ENCODE measurements at places on chromosomes 5 and 9. TPM values are rescaled to one million over a fixed set of nuclear protein-coding genes. Genes with fewer than 3 reads are reported as not detected.

LRSAM1 gene
- 25.6 TPM for total RNA-seq

MEIKIN gene
- total RNA-seq: not detected

ANAPC2 gene
- total RNA-seq: 24.6 TPM

MED10 gene
- 29.5 TPM for total RNA-seq

OSTF1 gene
- total RNA-seq: 15.8 TPM

GGTA1 gene
- total RNA-seq: 9.6 TPM

DBH gene
- not detected for total RNA-seq

IL13 gene
- not detected for total RNA-seq

VAV2 gene
- total RNA-seq: 7.1 TPM

TNIP1 gene
- total RNA-seq: 124 TPM

HTR1A gene
- total RNA-seq: not detected

LECT2 gene
- not detected for total RNA-seq

AJM1 gene
- total RNA-seq: 4.1 TPM

ENTPD2 gene
- 2.2 TPM for total RNA-seq

DAB2 gene
- total RNA-seq: 64.7 TPM

PCDHGA1 gene
- total RNA-seq: 2.7 TPM

ARL10 gene
- total RNA-seq: 8.1 TPM

SLCO6A1 gene
- total RNA-seq: not detected

GRCh38 chr9:5269249-5269715, 35.2 kb downstream of the RLN2 start:
- DNase-seq: no peak

DNA sequence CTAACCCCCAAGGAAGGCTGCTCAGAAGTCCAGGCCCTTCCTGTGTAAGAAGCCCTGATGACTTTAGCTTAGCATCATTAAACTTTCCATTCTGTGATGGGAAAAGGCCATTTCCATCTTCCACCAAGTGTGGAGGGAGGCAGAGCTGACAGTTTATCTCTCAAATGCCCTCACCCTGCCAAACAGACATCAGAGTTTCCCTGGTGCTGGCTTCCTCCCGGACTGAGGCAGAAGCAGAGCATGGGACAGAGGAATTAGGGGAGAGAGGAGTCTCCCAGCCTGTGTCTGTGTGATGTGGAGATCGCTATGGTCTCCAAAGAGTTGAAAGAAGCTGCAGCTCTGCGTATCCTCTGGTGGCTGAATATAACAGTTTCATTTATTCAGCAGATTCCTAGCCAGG, 57.4 kb upstream of the CTNNA1 start:
- no peak for DNase-seq

GRCh38 chr5:21397693-21398092, 1409.7 kb upstream of the CDH18 start:
- DNase-seq: no peak

GRCh38 chr5:59600998-59601397, 292.5 kb downstream of the PDE4D start:
- DNase-seq: no peak

DNA sequence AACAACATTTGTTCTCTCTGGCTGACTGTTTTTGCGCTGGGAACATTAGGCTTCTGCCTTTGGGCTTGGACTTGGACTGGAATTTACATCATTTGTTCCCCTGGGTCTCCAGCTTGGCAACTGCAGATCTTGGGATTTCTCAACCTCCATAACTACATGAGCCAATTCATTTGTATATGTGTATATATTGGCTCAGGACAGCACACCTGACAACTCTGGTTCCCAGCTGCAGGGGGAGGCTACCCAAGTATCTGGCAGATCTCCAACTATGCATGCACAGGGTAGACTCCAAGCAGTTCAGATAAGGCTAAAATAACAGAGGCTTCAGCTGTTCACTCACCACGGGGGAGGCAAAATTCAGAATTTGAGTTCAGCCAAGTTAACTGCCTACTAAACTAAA, 31.6 kb upstream of the F2RL1 start:
- peak; percentile 73 for DNase-seq

DNA sequence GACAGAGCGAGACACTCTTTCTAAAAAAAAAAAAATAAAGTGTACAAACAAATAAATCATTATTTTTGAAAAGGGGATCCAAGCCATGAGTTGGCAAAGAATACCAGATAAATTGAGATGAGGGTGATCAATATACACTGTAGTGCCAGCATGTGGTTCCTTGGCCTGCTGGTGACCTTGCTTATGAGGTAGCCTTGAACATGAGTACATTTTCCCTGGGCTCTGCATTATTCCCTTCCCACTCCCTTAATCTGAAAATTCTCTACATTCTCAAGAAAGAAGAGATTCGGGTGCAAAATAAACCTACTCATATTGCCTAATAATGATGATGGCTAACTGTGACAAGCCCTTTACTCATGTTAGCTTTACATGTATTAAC, 33.3 kb downstream of the SH3RF2 start:
- DNase-seq: no peak

- no peak for DNase-seq
Measured at GRCh38 chr9:87722393-87723088, 3.4 kb upstream of the CTSL start.

DNA sequence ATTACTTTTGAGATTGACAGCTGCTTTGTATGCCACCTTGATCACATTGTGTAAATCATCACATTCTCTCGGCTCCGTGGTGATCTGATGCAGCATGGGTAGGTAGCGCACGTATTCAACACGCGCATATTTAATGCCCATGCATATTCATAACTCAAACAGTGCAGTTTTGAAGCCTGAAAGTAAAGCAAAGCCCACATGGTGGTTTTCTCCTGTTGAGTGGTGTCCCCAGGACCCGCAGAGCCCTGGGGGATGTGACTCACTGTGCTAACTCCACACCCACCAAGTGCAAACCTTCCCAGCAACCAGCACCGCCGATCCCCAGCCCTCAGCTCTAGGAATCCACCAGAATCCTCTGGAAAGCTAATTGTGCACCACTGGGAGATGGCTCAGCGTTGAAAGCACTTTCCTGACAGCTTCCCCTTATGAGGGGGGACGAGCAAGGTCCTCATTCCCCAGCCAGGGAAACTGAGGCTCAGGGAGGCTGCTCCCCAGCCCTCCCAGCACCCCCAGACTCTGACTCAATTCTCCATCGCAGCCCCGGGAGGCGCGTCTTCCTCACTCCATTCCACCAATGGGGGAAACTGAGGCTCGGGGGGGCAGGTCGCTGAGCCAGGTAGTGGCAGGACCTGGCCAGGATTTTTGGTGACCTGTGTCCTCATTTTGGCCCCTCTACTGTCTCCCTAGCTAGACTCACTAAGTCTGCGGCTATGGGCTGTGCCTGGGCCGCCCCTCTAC, 46.4 kb downstream of the SARDH start:
- no peak for DNase-seq

DNA sequence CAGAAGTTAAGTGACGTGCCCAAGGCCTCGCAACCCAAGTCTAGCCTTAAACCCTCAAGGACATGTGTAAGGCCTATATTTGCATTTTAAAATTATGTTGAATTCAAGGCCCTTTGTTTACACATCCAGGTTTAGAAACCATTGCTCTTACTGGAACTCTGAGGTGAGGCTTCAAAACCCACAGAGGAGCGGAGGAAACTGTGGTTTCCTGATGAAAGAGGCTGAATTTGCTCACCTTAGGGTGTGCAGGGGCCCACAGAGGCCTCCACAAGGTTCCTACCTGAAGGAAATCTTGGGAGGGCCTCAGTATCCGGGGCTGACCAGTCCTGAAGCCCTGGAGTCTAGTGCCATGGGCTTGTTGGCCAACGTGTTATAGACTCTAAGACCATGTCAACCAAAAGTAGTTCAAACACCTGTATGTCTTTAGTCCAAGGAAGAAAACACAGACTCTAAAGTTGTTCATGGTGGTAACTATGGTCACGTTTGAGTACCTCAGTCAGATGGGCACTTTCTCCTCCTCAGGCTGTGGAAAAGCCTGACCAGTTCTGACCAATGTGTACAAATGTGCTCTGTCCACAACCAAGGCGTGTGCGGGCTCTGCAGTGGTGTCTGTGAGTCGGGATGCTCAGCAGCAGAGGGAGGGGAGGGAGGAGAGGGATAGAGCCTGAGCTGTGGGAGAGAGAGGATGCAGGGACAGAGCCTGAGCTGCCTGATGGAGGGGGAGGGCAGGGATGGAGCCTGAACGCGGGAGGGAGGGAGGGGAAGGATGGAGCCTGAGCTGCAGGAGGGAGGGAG, 124.6 kb upstream of the ERCC6L2 start:
- DNase-seq: no peak

DNA sequence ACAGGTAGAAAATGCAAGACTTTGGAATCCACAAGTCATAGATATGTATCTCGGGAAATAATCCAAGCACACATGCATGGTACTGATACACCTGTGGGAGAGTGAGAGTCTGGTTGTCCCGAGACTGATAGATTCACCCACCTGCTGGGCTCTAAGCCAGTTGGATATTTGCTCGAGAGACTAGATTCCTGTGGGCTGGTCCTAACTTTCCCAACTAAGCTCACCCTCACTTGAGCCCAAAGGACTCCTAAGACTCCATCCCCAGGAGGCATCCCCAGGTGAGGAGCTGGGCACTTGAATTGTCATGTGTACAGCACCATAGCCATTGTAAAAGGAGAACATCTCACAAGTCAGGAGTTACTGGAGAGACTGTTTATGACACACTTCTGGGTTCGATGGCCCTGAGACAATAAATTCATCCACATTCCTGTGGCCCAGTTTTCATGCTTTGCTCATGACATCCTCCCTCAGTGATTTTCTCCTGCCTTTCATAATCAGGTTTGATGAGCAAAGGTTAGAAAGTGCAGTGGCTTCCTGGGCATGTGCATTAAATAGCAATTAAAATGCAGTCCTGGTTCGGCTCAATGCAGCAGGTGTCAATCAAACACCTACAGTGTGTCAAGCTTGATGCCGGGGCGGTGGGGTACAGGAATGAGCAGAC, 18.1 kb downstream of the SLC1A1 start:
- no peak for DNase-seq

DNA sequence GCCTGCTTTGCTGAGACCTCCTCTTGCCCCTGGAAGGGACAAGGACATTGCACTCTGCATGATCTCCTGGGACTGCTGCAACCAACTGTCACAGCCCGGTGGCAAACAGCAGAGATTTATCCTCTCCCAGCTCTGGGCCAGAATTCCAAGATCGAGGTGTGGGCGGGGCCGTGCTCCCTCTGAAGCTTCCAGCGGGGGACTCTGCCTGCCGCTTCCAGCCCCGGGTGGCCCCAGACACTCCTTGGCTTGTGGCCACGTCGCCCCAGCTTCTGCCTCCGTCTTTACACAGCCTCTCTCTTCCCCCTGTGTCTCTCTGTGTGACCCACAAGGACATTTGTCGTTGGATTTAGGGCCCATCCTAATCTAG, 67.1 kb downstream of the COL5A1 start:
- DNase-seq: peak; percentile 18

DNA sequence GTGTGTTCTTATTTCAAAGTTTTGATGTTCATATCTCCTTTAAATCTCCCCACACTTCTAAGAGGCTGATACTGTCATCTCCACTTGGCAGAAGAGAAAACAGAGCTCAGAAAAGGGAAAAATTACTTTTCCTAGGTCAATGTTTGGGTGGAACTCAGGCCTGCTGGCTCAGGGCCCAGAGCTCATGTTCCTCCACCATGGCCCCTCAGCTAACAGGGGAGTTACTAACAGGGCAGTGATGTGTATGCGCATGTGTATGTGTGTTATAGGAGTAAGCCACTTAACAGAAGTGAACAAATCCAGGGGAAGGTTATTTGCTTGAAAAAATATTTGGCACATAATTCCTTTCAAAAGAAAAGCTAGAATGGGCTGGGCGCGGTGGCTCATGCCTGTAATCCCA, 2.5 kb downstream of the C1QTNF2 start:
- no peak for DNase-seq

- no peak for DNase-seq
Measured at GRCh38 chr5:77876316-77876715, 100.2 kb upstream of the TBCA start.

DNA sequence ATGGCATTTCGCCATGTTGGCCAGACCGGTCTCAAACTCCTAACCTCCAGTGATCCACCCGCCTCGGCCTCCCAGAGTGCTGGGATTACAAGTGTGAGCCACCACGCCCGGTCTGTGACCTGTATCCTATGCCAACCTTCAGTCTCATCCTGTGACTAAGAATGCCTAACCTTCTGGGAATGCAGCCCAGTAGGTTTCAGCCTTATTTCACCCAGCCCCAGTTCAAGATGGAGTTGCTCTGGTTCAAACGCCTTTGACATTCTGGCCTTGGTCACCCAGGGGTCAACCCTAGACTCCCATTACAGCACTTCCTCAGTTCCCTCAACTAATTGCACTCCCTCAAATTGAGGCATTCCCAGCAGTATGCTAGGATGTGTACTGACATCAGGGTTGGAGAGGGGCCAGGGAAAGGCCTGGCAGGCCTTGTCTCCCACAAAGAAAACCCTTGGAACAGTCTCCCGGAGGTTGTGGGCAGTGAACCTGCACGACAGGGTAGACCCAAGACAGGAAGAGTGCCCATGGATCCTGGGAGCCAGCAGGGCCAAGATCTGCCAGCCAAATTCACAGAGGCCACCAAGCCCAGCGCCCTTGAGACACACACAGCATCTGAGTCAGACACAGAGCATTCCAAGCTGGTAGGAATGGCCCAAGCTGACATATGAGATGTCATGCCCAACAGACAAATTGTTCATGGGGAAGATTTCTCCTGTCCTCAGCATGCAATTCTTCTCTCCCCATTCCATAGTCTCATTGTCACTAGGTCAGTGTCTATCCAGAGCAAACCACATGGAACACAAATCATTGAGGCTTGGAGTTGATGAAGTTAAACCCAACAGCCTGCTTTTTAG, 24.9 kb upstream of the SMU1 start:
- DNase-seq: no peak

- no peak for DNase-seq
Measured at GRCh38 chr9:83383034-83383433, 155.2 kb downstream of the FRMD3 start.

DNA sequence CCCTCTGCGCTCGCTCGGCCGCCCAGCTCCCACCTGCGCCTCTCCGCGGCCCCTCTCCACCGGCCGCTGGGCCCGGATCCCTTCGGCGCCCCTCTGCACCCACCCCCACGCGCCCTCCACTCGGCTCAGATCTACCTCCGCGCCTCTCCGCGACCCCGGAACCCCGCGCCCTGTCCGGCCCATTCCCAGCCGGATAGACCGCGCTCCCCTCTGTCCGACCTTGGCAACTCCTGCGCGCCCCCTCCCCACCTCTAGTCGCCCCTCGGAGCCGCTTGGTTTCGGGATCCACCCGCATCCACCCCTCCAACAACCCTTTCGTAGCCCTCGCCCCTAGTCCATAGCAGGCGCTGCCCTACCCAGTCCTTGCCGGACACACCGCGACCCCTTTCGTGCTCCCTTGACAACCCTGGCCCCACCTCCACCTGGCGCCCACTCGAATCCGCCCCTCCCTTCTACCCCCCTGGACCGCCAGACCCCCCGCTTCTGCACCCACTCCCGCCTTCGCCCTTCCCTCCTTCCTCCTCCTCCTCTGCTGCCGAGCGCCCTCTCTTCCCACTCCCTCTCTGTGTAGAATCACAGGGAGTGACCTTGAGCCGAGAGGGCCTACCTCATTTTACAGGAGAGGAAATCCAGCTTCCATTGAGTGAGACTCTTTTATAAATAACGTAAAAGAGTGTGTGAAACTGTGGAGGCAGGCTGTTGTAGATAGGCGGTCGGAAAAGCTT, 525 bp upstream of the AK3 start:
- peak; percentile 41 for DNase-seq

GRCh38 chr9:93305497-93306020, 121.6 kb downstream of the WNK2 start:
- DNase-seq: peak; percentile 41

- DNase-seq: no peak
Measured at GRCh38 chr9:124632077-124632621, 125.0 kb upstream of the NR5A1 start.
